ENCODE measurements at places on chromosomes 6 and 20.

DNA sequence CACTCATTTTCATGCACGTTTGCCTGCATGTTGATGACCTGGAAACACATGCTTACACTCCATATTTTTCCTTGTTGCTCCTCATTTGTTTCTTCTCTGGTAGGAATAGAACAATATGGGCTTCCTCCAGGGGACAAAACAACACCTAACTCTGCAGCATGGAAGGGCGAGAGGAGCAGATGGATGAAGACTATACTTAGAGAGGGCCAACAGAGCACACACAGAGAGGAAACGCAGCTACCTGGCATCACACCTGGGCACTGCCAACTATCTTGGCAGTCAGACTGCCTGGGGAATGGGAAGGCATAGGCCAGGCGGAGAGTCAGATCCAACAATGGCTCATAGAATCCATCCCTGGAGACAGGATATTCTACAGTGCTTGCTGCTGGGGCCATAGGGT, 290.9 kb downstream of the CD83 start:
- DNase-seq, result no peak

GRCh38 chr6:7243179-7243981, 69.6 kb downstream of the SSR1 start:
- no peak for DNase-seq

GRCh38 chr20:1293641-1294379, 27.7 kb downstream of the SNPH start:
- DNase-seq, result no peak

- no peak for DNase-seq
Measured at GRCh38 chr6:48765352-48765961, 654.5 kb upstream of the PTCHD4 start.

- DNase-seq, result no peak
Measured at GRCh38 chr20:63520934-63521601, 503 bp downstream of the PPDPF start.

DNA sequence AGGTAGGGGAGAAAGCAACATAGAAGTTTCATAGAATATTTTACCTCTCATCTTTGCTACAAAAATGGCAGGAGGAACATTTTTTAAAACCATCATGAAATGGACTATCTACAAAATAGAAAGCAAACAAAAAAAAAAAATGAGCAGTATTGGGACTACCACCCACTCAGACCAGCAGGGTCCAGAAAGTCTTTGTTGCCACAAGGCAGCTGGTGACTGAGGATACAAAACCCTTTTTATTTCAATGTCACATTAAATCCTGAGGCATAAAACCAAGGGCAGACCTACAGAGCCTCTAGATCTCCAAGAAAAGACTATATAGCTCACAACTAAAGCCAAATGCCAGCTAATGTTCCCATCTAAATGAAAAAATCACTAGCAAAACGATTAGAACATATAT, 282.2 kb downstream of the PTPRK start:
- DNase-seq, result no peak

DNA sequence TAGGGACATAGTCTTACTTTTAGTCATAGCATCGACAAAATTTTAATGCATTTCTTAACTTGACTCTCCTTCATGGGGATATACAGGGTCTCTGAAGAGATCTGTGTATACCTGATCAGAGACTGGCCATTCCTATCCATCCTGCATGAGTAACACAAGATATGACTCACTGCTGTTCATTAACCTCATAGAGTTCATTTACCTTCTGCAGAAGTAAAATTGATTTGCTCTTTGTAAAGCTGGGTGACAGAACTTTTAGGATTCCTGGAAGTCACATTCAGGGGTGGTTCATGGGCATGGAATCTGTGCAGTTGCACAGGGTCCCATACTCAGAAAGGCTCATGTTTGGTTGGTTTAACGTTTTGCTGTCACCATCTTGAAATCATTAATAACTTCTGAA, 53.2 kb downstream of the PDE7B start:
- DNase-seq, result no peak

DNA sequence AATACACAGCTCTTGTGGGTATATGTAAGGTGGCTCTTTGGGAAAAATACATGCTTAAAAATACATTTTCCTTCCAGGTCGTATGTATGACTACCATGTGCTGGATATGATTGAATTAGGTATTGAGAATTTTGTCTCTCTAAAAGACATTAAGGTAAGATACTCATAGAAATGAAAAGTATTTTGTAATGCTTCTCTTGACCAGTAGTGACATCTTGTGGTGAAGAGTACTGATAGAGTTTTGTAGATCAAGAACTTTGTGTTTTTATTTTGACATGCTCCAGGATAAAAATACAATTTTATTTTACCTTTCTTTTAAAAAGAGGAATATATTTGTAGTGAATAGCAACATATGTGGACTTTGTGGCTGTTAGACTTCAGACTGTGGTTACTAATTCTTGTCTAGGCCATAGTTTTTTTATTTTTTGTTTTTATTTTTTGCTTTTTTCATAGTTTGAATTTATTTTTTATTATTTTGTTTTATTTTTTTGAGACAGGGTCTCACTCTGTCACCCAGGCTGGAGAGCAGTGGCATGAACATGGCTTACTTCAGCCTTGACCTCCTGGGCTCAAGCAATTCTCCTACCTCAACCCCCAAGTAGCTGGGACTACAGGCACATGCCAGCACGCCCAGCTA, 17.9 kb downstream of the RPF2 start:
- DNase-seq, result no peak

GRCh38 chr6:137944793-137945498, 77.9 kb downstream of the TNFAIP3 start:
- no peak for DNase-seq

GRCh38 chr6:81897793-81898192, 145.3 kb upstream of the TENT5A start:
- no peak for DNase-seq

- DNase-seq, result no peak
Measured at GRCh38 chr6:114523508-114523907, 180.7 kb upstream of the HS3ST5 start.

DNA sequence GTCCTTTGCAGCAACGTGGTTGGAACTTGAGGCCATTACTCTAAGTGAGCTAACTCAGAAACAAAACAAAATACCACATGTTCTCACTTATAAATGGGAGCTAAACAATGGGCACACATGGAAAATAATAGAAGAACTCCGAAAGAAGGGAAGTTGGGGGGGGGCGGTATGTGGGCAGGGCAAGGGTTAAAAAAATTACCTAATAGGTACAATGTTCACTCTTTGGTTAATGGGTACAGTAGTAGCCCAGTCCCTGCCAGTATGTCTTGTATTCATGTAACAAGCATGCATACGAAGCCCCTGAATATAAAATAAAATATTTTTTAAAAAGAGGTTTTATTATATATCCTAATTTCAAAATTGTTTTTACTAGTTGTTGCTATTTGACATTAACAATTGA, 15.3 kb upstream of the FHL5 start:
- DNase-seq, result no peak

GRCh38 chr6:122308074-122308473, 91.4 kb upstream of the HSF2 start:
- no peak for DNase-seq

DNA sequence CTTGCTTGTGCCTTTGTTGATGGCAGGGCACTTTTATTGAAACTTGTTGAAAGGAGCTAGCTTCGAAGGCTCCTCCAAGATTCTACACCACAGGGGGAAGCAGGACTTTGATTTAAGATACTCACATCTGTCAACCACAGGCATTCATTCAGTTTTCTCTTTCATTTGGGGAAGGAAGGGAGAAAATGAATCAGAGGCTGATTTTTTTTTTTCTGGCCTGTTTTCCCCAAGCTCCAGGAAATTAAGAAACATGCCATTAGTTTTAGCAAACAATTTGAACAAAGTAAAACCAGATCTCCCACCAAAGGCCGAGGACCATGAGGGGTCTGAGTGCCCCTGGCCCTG, 8.7 kb upstream of the APCDD1L start:
- no peak for DNase-seq

DNA sequence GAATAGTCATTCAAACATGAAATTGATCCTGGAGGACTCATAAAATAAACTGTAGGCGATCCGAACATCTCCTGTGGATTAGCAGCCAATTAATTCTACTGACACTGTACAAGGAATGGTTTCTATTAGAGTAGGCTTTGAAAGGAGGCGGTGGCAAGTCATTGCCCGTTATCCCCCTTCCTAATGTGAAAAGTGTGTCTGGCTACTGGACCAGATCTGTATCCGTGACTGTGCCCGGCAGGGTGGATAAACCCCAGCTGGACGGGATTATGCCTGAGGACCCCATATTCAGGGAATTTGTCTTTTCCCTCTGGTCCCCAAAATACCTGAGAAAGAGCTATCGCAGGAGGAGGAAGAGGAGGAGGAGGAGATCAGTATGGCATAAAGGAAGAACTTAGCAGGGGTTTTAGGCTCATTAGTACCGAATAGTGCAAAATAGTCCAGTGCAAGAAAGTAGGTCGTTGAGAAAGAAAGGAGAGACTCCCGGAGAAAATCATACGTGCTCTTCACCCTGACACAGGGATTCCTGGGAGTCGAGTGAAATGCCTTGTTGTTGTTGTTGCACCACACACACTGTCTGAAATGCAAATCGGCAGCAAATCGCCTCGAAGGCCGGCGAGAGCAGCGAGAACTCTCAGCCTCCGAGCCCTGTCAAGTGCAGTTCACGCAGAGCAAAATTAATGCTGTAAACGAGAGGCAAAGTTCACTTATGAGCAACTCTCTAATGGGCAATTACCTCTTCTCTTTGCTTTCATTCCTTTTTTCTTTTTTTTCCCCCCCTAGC, 178.9 kb upstream of the ARID1B start:
- no peak for DNase-seq

- DNase-seq, result no peak
Measured at GRCh38 chr20:36847009-36847709, 28.8 kb upstream of the TLDC2 start.

DNA sequence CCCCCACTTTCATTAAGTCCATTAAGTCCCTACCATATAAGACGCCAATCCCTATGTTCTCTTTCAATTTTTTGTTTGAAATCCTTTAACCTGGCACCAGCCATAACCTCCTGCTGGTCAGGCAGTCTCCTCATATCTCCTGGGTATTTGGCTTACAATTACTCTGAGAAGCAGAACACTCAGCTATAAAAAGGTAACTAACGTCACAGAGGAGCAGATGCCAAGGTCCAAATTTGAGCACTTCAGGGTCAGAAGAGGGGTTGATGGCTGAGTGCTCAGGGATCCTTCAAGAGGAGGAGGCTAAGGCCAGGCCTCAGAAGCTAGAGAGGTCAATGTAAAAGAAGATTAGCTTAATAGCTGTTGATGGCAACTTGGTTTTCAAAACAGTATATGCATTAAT, 22.3 kb upstream of the RCAN2 start:
- DNase-seq, result no peak

DNA sequence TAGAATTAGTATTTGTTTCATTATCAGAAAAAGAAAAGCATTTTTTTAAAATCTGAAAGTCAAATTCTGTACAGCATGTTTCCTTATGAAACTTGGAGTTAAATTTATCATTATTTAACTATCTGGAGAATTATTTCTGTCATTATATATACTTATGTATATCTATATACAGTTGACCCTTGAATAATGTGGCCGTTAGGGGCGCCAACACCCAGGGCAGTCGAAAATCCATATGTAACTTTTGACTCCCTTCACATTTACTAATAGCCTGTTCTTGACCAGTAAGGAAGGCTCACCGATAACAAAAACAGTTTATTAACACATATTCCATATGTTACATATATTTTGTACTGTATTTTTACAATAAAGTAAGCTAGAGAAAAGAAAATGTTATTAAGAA, 341.2 kb downstream of the ADGRB3 start:
- no peak for DNase-seq

GRCh38 chr6:118788702-118789101, 105.2 kb upstream of the ASF1A start:
- no peak for DNase-seq

GRCh38 chr6:97450087-97450486, 167.1 kb upstream of the MMS22L start:
- no peak for DNase-seq

GRCh38 chr6:150865043-150865405, 478 bp upstream of the MTHFD1L start:
- no peak for DNase-seq

DNA sequence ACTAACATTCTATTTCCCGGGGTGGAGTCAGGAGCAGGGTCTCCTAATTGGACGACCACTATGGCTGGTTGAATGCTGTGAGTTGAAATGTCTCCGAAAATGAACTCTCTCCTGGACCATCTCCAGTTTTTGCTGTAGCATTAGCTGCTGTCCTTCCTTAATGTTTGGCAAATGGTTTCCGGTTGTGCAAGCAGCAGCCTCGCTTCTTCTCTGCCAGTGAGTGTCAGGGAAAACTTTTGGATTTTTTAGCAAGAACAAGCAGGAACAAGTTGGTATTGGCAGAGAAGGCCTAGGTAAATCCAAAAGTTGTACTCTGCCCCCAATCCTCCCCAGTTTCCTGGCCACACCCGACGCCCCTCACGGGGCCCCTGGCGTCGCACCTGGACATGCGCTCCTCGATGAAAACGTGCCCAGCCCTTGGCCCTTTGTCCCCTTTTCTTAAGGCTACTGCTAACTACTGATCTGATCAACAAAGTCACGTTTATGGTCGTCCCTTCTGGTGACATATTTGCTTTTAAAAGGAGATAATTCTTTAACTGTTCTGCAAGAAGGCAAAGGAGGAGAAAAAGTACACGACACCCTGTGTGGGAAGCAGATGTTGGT, 103.2 kb downstream of the ARMC2 start:
- no peak for DNase-seq

- no peak for DNase-seq
Measured at GRCh38 chr6:88376768-88377387, 210.7 kb upstream of the CNR1 start.

- no peak for DNase-seq
Measured at GRCh38 chr6:37889486-37889885, 70.0 kb downstream of the ZFAND3 start.

DNA sequence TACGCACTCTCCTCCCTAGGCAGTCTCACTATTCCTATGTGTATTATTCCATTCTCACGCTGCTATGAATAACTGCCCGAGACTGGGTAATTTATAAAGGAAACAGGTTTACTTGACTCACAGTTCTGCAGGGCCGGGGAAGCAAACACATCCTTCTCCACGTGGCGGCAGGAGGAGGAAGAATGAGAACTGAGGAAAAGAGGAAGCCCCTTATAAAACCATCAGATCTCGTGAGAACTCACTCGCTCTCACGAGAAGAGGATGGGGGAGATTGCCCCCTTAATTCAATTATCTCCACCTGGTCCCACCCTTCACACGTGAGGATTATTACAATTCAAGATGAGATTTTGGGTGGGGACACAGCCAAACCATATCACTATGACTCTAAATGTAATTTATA, 61.9 kb downstream of the ECT2L start:
- DNase-seq, result no peak

- no peak for DNase-seq
Measured at GRCh38 chr6:25458485-25458884, 179.3 kb downstream of the CARMIL1 start.

- no peak for DNase-seq
Measured at GRCh38 chr6:143823548-143823947, 19.6 kb upstream of the LTV1 start.

- DNase-seq, result no peak
Measured at GRCh38 chr20:24950128-24950835, 1.2 kb downstream of the CST7 start.

All from cortex of kidney (tissue), 1 donor.